ENCODE measurements at places on chromosomes 3 and 15. TPM values are rescaled to one million over a fixed set of nuclear protein-coding genes. Genes with fewer than 3 reads are reported as not detected.
A peak's percentile ranks its signal among the peaks of the same experiment; 100 is the strongest.

- no peak for DNase-seq
Observed at GRCh38 chr15:76664895-76665294, 240.2 kb downstream of the SCAPER start.

DNA sequence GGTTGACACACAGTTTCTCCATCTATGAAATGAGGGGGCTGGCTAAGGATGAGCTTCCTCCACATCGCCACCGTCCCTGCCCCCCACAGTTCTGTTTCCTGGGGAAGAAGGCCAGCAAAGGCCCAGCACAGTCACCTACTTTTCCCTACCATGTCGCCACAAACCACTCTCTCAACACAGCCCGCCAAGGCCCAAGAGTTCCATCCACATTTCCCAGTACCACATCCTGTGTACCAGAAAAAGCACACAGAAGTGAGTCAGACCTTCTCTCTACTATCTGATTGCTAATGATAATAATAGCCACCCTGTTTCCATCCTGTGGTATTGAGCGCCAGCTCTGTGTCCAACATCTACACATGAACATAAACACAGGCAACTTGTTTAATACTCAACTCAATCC, 30.3 kb upstream of the C15orf39 start:
- peak; percentile 85 for DNase-seq

DNA sequence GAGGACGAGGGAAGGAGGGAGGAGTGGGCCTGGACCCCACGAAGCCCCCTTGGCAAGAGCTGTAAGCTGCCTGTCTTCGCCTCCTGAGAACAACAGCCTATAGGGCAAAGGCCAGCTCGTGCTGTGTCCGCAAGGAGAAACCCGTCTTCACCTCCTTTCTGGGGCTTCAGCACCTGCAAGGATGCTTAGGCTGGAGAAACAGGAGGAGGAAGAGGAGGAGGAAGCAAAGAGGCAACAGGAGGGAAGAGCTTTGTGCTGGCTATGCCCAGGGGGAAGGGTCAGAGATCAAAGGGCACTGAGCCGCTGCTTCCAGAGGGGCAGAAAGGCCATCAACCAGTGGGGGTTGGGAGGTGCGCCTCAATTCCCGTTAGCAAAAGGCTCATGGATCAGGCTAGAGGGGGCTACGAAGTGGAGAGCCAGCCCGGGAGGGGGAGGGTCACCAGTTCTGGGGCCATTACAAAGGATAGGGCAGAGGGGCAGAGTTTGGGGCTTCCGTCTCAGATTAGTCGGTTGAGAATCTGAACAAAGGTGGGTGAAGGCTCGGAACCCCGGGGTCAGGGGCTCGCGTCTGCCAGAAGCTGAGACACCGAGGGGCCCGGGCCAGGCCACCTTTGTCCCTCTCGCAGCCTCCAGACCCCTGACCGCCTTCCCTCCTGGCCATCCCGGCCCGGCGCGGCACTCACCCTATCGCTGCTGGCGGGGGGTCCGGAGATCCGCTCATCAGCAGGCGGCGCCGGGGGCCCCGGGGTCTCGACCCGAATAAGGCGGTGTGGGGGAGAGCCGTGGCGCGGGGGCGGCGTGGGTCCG, 792 bp downstream of the SHF start:
- DNase-seq: no peak

Gene RETNLB
- not detected for polyA plus RNA-seq

DNA sequence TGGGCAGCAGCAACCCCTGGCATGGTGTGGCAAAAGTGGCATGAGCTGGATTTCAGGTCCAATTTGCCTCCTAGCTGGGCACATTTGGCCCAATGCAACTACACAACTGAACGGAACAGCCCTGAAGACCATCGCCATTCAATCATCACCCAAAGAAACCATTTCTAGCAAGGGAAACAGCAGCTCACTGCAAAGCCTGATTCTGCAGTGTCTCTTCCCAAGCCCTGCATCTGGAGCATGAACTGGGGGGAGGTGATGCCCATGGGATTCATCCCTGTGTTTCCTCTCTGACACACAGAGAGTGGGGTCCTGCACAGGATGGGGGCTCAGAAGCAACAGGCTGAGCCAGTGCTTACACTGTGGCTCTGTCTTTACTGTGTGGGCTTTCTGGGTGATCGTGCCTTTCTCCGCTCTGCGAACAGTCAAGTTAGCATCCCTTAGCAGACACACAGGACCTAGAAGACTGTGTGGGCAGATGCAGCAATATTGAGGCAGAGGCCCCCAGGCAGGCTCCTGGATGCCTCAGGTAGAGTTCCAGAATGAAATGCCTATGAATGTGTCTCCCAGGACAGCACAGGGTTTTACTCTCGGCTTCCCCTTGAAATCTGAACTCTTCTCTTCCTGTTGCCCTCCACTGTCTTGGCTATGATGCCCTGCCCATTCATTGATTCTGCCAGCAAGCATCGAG, 91.1 kb upstream of the ALDH1A3 start:
- DNase-seq: no peak

Gene MAGI1
- polyA plus RNA-seq: 5.8 TPM

Gene TMEM108
- not detected for polyA plus RNA-seq

GRCh38 chr15:47991357-47991756, 129.4 kb upstream of the SLC24A5 start:
- DNase-seq: peak; percentile 27

DNA sequence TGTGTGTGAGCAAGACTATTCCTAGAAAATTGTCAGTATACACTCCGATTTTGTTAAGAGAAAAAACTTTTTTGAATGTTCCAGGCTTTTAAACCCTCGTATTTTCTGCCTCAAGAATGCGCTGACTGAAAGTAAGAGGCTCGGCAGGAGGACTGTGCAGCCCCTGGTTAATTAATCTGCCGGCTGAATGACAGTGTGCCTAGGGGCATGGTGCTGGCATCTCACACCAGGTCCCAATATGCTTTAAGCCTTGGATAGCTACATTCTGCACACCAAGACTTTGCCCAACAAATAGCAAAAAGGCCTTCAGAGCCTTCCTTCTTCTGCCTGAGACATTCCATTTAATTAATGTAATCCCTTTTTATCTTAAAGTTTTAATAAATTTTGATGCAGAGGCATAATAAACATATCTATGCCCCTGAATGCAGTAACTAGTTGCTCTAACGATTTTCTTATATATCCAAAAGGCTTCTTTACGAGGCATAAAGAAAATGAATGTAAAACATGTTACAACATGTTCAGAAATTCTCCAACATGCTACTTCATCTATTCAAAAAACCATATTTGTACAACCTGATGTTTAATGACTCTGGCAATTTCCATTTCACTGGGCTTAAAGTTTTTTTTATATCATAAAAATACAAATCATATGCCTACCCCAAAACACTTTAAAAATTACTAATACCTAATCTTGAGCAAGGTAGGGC, 37.9 kb downstream of the DPH6 start:
- no peak for DNase-seq

GRCh38 chr15:22806664-22807063, 20.2 kb downstream of the NIPA1 start:
- no peak for DNase-seq

Gene ACVR2B
- polyA plus RNA-seq: 0.16 TPM

GRCh38 chr3:155595371-155595770, 149.5 kb downstream of the PLCH1 start:
- no peak for DNase-seq

DNA sequence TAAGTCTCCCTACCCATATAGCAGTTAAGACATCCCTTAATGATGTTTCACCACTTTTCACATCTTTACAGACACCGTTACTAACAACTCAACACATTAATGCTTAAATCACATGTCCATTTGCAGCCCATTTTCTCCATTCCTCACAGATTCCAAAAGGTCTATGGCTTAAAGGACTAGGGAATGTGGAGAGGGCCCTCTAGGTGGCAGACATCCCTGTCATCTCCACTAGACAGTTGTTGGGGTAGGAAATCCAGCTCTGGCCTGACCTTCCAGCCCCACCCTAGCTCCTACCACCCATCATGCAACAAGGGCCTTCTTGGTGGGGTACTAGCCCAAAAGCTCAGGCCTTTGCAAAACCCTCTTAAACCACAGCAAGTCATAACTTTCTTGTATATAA, 25.2 kb downstream of the CPEB1 start:
- DNase-seq: no peak

DNA sequence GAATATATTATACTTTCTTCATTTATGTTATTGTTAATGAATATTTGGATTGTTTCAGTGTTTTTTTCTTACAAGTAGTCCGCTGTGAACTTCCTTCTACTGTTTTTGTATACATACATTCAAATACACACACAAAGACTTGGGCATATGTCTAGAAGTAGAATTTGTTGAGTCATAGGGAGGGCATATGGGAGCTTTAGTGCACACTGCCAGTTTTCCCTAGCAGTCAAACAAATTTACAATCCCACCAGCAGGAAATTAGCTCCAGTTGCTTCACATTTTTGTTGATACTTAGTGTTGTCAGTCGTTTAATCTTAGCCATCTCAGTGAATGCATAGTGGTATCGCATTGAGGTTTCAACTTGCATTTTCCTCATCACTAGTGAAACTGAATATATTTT, 492.3 kb downstream of the DIPK2A start:
- no peak for DNase-seq

- DNase-seq: peak; percentile 75
Observed at GRCh38 chr3:183764847-183765731, 60.3 kb downstream of the MAP6D1 start.

- DNase-seq: peak; percentile 39
Observed at GRCh38 chr3:29331456-29332194, 50.8 kb downstream of the RBMS3 start.

- DNase-seq: no peak
Observed at GRCh38 chr3:174285242-174285864, 573.8 kb upstream of the NAALADL2 start.

GRCh38 chr3:58101499-58102389, 93.5 kb downstream of the FLNB start:
- DNase-seq: no peak
